CD4-positive, alpha-beta T cell treated with Interleukin-4 for 1 hour (primary cell): ENCODE measurements at places on chromosomes 4 and X.

DNA sequence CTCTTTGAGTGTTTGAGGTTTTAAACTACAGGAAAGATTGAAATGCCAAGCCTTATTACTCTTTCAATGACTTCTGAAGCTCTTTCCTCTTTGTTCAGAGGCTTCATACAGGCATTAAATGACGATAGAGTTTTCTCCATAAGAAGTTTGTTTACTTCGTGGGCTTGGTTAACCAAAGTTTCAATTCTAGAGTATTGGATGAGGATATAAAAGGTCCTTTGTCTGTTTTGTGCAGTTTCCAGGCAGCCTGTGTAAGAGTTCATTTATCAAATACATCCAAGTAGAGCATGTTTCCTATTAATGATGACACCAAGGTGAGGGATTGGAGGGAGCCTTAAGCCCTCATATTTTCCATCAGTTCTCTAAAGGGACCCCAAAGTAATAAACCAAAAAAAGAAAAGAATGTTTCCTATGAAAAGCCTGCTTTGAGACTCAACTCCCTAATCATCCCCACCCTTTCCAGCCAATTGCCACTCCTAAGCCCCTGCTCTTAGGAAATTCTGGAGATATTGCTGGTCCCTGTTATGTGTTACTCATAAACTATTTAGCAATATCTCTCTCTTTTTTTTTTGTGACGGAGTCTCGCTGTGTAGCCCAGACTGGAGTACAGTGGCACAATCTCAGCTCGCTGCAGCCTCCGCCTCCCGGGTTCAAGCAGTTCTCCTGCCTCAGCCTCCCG, 106.2 kb upstream of the IL13RA1 start:
- no peak for DNase-seq

- DNase-seq, result no peak
Observed at GRCh38 chr4:115834441-115834840, 721.0 kb upstream of the NDST4 start.

GRCh38 chr4:187179086-187180058, 455.7 kb upstream of the FAT1 start:
- DNase-seq, result no peak

DNA sequence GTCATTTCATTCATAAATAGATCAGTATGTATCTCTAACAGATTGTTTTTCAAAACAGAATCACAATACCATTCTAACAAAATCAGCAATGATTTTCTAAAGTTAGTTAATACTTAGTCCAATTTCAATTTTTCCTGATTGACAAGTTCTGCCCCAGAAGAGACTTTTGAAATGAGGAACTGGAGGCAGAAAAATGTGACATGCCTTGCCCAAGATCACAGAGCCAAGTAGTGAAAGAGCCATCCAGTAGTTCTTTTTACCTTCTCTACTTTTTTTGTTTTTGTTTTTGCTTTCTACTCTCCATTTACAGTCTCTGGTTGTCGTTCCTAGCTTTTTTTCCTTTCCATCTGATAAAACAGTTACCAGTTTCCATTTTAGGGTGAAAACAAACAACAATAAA, 129.3 kb upstream of the TMEM164 start:
- no peak for DNase-seq

DNA sequence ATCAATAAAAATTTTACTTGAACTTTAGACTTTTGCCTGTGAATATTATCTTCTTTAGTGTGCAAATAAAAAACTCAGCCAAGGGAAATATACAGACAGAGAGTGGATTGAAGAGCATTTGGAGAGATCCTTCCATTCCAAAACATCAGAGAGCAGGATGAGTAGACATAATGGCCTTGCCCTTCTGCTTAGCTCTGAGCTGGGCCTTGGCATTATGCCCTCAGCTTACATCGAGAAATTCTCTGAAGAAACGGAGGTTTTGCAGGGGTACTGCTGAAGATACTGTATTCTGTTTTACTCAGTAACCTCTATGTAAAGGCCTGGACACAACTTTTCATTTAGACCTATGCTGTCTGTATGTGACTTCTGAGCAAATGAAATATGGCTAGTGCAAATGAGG, 317.4 kb downstream of the STIM2 start:
- no peak for DNase-seq

DNA sequence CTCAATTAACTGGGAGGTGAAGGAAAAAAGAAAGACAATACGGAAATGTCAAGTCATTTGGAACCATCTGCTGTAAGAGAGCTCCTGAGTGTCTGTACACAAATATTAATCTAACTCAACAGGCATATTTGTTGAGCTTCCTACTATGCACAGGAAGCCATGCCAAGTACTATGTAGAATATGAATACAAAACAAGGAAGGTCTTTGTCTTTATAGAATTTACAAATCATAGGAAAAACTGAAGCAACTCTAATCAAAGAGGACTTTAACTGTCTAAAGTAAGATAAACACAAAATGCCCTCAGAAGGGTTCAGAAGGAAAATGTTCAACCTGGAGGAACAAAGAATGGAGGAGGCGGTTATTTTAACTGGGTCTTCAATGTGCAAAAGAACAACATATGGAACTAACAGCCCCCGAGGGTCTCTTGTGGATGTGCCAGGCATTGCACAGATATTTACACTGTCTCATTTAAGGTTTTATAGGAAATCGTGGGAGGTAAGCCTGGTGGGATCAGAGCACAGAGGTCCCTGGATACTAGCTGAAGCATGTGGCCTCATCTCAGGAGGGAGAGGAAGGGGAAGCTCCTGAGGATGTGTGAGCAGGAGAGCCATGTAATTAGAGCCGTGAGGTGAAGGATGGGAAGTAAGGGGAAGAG, 5.8 kb downstream of the FAM114A1 start:
- no peak for DNase-seq

- DNase-seq, result no peak
Observed at GRCh38 chrX:115713460-115713859, 152.5 kb downstream of the PLS3 start.

GRCh38 chr4:96969455-96969854, 1129.6 kb downstream of the PDHA2 start:
- no peak for DNase-seq

DNA sequence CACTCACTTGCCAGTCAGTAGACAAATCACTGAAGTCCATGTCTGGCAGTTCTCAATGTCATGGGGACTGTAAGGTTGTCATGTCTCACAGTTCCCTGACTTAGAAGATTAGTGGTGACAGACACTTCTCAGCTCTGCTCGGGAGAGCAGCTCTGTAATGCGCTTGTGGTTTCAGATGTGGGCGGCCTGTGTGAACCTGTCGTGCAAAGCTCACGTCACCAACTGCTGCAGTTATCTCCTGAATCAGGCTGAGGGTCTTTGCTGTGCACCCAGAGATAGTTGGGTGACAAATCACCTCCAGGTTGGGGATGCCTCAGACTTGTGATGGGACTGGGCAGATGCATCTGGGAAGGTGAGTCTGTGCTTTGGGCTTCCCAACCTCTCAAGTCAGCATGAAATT, at the start of gene IL9R:
TSS of gene IL9R (plus strand) at position 261 of the 400 bp plus-strand sequence. CDS start at position 325, 64 bp downstream.
- DNase-seq, result peak; percentile 31

DNA sequence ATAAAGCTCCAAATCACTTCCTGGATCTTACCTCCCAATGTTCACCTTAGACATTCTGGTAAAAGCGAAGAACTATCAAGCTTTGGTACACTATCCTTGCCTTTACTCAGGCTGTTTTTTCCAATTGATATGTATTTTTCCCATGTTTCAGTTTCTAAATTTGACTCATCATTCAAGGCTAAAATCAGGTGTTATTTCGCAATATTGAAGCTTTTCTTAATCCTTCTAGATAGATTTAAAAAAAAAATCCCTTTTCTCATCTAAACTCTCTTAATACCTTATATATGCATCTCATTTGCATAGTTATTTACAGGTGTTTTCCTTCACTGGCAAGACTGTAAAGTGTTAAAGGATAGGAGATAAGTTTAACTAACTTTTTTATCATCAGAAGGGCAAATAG, 608.1 kb upstream of the FAM241A start:
- no peak for DNase-seq

DNA sequence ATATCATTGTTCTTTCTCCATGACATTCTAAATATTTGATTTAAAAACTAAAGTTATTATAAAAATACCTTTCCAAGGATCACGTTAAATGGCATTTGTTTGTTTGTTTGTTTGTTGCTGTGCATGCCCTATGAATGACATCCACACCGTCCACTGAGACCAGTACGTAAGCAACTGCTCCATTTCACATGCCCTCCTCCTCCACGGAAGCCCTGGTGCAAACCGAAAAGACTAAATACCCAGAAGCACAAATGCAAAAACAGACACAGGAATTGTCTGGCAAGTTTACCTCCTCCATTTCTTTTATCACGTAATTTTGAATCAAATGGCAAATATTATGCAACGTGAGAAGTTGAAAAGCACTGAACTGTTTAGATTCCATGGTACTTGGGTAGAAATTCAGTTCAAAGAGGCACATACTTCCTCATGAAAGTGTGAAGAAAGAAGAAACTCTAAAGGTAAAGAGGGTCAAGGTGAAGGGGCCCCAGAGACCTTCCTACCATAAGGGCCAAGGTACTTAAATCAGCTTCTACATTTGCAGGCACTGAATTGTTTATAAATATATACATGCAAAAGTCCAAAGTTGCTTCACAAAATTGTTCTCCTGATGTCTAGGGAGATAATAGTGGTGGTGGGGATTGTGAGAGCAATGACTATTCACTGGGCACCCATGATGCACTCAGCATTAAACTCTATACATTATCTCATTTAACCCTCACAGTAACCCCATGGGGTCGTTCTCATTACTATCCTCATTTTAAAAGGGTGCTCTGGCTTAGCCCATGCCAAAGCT, 23.4 kb downstream of the IRF2 start:
- no peak for DNase-seq

GRCh38 chr4:27043200-27043599, 182.6 kb downstream of the STIM2 start:
- DNase-seq, result no peak

DNA sequence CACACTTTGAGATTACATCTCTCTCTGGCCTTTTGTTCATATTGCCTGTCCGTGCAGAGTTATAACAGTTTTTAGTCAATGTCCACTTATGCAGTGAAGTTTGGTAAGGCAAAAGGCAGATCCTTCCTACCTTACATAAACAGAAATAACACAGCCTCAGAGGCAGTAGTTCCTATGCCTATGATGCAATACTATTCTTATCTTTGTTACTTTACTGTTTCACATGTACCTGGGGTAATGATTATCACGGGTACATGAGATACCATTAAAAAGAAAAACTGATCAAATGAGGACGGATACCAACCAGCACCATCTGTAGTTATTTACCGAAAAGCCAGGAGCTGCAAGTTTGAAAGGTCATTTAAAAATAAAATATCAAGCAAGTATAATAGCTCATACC, 166.8 kb downstream of the BTC start:
- DNase-seq, result no peak
